ENCODE measurements at places on chromosomes 2 and 18. TPM values are rescaled to one million over a fixed set of nuclear protein-coding genes. Genes with fewer than 3 reads are reported as not detected.

DNA sequence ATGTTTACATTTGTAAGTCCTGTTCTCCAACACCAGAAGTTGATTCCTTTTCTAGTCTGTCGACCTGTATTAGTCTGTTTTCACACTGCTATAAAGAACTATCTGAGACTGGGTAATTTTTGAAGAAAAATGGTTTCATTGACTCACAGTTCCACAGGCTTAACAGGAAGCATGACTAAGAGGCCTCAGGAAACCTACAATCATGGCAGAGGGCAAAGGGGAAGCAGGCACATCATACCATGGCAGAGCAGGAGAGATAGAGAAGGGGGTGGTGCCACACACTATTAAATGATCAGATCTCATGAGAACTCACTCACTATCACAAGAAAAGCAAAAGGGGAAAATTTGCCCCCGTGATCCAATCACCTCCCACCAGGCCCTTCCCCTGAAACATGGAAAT, 112.8 kb upstream of the MAP3K20 start:
- H3K27me3 ChIP-seq, result no peaks in the 10 kb centered on the region
- H3K4me1 ChIP-seq, result peaks cover 10% of the 10 kb centered on the region
- no peak for DNase-seq
- no peak overlapping the region for H3K4me3 ChIP-seq
- no peak overlapping the region for H3K27ac ChIP-seq

SOWAHC gene
- total RNA-seq, result 14.5 TPM

DNA sequence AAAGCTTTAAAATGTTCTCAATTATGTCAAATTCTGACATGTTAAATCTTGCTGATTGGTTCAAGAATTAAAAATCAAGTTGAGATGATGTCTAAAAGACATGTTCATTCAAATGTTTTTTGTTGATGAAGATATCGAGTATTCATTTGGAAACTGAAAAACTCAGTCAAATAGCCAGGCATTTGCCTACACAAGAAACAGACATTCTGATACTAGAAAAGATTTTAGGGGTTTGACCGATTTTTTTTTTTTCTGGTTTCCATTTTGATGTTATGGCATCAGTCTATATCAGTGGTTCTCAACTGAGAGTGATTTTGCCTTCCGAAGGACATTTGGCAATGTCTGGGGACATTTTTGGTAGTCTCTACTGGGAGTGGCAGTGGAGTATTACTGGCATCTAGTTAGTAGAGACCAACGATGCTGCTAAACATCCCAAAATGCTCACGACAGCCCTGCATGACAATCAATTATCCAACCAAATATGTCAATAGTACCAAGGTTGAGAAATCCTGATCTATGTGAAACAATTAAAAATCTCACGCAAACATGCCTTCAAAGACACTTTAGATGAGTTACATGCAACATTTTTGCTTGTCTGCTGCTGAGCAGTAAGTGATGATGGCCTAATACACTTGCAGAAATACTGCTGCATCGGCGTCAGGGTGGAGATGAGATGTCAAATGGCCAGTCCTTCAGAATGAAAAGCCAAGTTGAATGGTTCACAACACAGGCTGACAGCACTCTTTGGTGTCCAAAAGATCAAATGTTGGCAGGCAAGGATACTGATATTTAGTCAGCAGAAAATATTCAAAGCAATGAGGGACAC, 12.5 kb downstream of the RASGRP3 start:
- no peaks in the 10 kb centered on the region for H3K27me3 ChIP-seq
- peaks cover 9% of the 10 kb centered on the region for H3K36me3 ChIP-seq
- no peak overlapping the region for H3K4me3 ChIP-seq
- H3K27ac ChIP-seq, result no peak overlapping the region
- DNase-seq, result no peak

- peaks cover 42% of the 10 kb centered on the region for H3K4me1 ChIP-seq
- H3K4me3 ChIP-seq, result peak overlapping the region; percentile 94
- H3K27me3 ChIP-seq, result peaks cover 70% of the 10 kb centered on the region
- DNase-seq, result peak; percentile 18
- H3K27ac ChIP-seq, result peak overlapping the region; percentile 16
Observed at GRCh38 chr2:65436824-65437221, 4.4 kb upstream of the SPRED2 start.

GRCh38 chr2:36973320-36973719, 7.0 kb upstream of the STRN start:
- no peak overlapping the region for H3K4me3 ChIP-seq
- peaks cover 1% of the 10 kb centered on the region for H3K36me3 ChIP-seq
- no peaks in the 10 kb centered on the region for H3K27me3 ChIP-seq
- DNase-seq, result no peak
- no peak overlapping the region for H3K27ac ChIP-seq

All from WTC11 (cell line).